ENCODE measurements at places on chromosomes 3 and 15. TPM values are rescaled to one million over a fixed set of nuclear protein-coding genes. Genes with fewer than 3 reads are reported as not detected.

DNA sequence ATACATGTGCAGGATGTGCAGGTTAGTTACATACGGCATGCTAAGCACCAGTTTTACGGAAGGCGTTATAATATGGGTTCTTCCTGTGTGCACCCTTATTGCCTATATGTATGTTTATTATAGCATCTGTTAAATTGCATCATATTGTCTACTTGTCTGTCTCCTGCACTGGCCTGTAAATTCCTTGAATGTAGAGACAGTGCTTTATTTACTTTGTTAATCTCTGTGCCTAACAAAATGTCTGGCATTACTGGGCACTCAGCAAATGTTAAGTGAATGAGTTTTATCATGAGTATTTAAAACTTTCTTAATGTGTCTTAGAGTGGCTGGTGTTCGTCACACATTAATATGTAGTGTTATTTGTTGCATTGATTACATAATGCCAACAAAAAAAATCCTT lies 23.8 kb downstream of the MGA start:
- DNase-seq: no peak

Gene DNAH12
- 6.1 TPM for polyA plus RNA-seq

- DNase-seq: no peak
Observed at GRCh38 chr3:172591876-172592771, 68.9 kb upstream of the TNFSF10 start.

Gene HTR3C
- polyA plus RNA-seq: 0.14 TPM

DNA sequence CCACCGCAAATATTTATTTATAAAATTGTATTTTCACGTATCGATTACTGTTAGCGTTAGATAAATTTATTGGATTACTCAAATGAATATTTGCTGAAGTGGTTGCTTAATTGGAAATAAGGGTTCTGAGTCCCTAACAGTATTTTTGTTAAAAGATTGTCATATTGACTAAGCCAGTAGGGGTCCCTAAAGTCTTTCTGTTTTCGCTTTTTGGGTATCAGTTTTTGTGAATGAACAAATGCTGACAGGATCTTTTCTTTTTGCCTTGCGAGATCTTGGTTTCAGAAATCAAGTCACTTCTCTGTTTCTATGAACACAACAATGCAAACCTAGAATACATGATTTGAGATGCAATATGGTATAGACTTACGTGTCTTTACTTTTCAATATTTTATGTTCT lies 7.1 kb downstream of the RAD51 start:
- DNase-seq: no peak

DNA sequence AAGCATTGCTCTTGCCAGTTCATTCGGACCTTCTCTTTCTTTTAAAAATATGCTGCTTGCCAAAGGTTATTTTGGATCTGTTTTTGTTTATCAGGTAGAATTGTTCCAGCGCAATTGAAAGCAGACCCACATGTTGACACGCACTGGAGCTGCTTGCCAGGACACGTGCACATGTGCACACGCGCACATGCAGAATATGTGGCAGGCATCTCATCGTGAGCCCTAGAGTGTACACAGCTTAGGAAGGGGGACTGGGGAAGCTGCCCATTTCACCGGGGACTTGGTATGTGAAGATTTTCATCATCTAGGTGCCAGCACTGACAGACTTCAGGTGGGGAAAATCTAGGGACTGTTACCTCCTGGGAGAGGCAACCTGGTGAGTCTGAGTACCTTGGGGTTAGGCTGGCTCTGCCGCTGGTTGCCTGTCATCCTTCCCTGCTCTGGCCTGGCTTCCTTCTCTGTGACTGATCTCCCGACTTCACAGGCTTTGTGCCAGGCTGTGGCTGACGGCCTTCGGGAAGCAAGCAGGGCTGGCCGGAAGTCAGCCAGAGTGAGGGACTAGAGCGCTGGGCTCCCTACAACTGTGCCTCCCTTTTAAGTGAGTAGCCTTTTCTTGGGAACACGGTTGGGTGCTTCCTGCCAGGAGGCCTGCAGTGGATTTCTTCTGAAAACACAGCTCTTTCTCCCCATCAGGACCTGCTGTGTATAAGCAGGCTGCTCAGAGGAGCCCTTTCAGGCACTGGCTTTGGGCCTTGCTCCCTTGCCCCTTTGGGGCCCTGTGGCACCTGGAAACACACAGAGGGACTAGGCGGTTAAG lies 129.3 kb downstream of the EEFSEC start:
- peak; percentile 56 for DNase-seq

DNA sequence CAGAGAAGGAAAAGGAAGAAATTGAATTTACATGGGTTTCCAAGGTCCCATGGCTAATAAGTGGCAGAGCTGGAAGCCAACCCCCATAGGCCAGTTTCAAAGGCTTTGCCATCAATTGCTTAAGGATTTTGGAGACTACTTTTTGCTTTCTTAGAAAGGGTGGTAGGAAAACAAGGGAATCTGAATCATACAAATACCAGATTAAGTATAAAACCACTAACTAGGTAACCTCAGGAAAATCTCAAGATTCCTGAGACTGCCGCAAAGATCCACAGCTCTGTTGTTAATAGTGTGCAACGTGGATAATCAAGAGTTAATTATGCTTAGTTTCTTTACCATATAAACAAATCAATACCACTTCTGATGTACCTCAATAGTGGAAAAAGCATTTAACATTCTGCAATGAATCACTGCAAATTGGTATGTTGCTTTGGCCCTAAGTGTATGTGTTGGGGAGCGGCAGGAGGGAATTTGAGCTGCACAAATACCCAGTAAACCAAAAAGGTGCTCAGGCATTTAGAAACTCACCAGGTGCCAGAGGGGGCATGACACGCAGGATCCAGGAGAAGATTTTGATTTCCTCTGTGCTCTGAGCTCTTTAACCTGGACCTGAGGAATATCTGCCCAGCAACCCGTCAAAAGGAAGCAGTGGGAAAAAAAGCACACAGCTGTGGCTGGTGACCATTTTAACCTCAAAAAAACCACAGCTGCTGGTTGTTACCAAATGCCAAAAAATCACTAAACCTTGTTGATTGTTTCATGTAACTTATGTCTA lies 22.0 kb downstream of the AADAC start:
- DNase-seq: no peak

Gene ADAMTSL3
- polyA plus RNA-seq: 30.4 TPM

DNA sequence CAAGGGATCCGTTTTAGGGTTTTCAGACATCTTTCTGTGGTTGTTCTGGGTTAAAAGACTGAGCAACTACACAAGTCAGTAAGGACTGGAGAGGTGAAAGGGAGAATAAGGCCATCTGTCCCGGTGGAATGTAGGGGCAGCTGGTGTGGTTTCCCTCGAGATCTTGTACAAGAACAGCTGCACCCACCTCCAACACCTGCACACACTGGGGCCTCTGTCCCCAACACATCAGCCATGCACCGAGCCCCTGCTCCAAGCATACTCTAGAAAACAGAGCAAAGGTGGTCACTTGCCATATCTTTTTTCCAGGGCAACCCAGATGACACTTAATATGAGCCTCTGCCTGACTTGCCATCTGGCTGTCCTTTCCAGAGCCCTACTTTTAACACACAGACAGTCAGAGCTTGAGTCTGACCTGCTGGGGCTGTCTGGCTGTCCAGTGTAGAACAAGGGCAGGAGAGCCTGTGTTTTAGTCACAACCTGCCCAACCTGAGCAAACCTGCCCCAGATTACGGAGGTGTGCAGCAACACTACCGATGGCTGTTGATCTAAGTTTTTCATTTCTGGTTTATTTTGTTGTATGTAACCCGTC lies 12.2 kb downstream of the MAN2A2 start:
- DNase-seq: no peak

Gene CIDEC
- 0.21 TPM for polyA plus RNA-seq

Gene CASR
- 0.01 TPM for polyA plus RNA-seq

DNA sequence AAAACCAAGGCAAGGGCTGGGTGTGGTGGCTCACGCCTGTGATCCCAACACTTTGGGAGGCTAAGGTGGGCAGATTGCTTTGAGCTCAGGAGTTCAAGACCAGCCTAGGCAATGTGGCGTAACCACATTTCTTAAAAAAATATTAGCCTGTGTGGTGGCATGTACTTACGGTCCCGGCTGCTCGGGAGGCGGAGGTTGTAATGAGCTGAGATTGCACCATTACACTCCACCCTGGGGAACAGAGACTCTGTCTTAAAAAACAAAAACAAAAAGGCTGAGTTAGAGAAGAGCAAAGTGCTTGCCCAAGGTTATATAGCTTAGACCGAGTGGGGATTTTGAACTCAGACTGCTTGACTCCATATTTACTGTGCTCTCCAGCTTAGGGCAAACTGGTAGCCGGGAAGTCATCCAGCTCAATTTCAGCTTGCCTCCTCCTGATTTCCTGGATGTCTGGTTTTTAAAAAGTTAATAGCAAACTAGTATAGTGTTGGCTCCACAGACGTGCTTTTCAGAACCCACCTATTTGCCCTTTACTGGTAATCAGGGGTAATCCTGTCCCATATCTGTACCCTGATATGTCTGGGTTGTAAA lies 138.9 kb downstream of the CACNA1D start:
- no peak for DNase-seq

DNA sequence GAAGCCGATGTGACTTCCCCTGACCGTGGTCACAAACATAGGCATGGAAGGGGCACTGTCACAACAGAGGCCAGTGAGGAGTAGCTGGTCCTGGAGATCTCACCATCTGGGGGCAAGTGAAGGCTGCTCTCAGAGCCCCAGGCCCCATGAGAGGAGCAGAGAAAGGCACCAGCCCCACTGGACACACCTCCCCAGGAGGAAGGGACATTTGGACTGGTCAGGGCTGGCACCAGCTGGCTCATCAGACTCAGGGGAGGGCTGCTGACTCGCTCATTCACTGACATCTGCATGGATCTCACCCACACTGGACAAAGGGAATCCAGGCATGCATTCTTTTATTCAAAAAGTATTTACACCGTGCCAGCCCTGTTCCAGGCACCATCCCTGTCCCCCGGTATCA lies 26.8 kb downstream of the ESYT3 start:
- DNase-seq: no peak

GRCh38 chr3:30610702-30611368 lies 4.4 kb downstream of the TGFBR2 start:
- no peak for DNase-seq

Gene GPR27
- 2.8 TPM for polyA plus RNA-seq

Gene MASP1
- 5.8 TPM for polyA plus RNA-seq

GRCh38 chr3:195268576-195269309 lies 2.2 kb downstream of the XXYLT1 start:
- no peak for DNase-seq

Gene AGBL1
- polyA plus RNA-seq: 0.05 TPM

- peak; percentile 93 for DNase-seq
Observed at GRCh38 chr3:32641356-32641755, 43.6 kb upstream of the CNOT10 start.

GRCh38 chr3:44612678-44613077 lies 12.2 kb upstream of the ZNF197 start:
- no peak for DNase-seq

DNA sequence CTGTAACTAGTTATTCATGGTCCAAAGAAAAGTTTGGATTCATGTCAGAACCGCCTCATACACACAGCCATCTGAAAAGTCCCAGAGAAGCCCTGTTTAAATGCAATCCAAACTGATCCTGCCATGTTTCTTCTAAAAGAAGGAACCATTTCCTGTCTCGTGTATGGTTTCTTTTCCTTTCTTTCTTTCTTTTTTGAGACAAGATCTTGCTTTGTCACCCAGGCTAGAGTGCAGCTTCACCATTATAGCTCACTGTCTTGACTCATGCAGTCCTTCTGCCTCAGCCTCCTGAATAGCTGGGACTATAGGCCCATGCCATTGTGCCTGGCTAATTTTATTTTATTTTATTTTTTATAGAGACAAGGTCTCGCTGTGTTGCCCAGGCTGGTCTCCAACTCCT lies 77.4 kb upstream of the NSMCE3 start:
- no peak for DNase-seq

Gene PRSS50
- 1.2 TPM for polyA plus RNA-seq

DNA sequence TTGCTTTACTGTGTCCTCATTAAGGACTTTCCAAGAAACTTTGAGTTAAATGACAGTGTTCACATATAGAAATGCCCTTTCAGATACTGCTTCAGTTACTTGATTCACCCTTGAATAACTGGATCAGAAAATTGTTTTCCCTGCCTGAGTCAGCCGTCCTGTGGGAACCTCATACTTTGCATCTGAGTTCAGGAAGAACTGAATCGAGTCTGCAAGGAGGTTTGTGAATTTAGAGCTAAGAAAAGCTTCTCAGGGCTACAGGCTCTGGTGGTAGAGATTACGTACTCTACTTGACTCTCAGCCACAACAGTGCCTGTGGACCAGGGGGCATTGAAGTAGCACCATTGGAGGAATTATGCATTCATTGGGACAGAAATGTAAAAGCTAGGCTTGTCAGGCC lies 252.4 kb upstream of the C2CD4B start:
- no peak for DNase-seq

GRCh38 chr3:170162052-170162451 lies 19.5 kb downstream of the PHC3 start:
- no peak for DNase-seq

- no peak for DNase-seq
Observed at GRCh38 chr3:124818398-124819091, 68.6 kb downstream of the ITGB5 start.

DNA sequence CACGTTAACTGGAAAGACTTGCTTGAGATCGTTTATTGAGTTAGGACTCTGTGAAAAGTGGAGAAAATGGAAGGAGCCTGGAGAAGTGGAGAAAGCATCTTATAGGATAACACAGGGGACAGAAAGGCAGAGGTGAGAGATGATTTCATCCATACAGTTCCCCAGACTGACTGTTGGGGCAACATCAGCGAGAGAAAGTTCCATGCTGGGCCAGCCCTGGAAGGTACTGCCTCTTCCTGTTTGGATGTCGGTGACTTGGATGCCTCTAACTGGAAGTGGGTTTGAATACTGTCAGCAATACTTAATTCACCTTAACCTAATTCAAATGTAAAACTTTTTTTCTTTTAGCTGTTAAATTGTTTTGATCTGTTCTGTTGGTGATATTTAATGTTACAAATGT lies 32.3 kb downstream of the ATP13A5 start:
- DNase-seq: no peak

Gene GOLGA8T
- not detected for polyA plus RNA-seq

DNA sequence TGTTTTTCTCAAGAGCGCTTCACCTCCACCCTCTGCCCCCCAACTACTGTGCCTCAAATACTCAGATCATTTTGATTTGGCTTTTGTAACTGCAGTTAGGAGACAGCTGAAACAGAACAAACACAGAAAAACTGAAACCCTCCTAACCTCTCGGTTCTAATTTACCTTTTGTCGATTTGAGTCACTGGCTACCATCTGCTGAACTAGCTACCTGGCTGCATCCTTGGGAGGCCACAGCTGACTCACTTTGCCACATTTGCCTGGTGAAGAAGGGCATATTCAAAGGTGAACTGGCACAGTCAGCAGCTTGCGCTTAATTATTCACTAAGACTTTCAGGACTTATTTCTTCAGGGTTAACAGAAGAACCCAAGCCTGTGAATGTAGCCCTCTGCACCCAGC lies 117.7 kb downstream of the FOXB1 start:
- DNase-seq: no peak

Measured in right lung (tissue), 10 donors.